Fibroblast of mammary gland (primary cell): ENCODE measurements at places on chromosomes 1 and 21.

- peak; percentile 8 for DNase-seq
Measured at GRCh38 chr1:10755970-10756521, 40.4 kb downstream of the CASZ1 start.

GRCh38 chr21:31804008-31804394, 68.8 kb upstream of the HUNK start:
- DNase-seq = no peak

GRCh38 chr1:74623716-74624115, 49.9 kb downstream of the ERICH3 start:
- DNase-seq = no peak

GRCh38 chr1:219312967-219313366, 139.3 kb downstream of the LYPLAL1 start:
- DNase-seq = peak; percentile 88

- DNase-seq = peak; percentile 64
Measured at GRCh38 chr1:180881806-180882509, 30.7 kb upstream of the KIAA1614 start.

DNA sequence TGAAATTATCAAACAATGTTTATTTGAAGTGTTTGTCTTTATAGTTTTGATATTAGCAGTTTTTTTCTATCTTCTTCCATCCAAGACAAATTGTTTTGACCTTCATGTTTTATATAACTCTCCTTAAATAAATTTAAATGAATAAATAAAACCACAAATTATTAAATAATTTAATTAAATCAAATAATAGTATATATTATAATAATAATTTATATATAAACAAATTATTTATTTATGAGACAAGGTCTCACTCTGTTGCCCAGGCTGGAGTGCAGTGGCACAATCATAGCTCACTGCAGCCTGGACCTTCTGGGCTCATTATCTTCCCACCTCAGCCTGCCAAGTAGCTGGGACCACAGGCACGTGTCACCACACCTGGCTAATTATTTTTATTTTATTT, 12.4 kb upstream of the PWP2 start:
- no peak for DNase-seq

DNA sequence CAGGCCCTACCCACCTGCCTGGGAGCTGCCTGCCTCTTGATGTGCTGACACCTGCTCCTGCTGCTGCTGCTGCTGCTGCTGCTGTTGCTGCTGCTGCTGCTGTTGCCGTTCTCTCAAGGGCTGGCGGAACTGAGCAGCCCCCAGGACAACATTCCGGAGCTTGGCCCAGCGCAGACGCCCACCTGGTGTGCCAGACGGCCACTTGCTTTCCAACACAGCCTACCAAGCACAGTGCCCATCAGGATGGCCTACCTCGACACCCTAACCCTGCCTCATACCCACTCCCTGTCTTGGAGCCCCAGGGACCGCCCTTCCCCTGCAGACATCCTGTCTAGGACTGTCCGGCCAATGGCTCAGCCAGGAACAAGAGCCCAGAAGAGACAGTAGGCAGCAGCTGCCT, 11.8 kb downstream of the DENND4B start:
- DNase-seq = no peak

GRCh38 chr1:36502616-36503015, 19.9 kb upstream of the CSF3R start:
- DNase-seq = no peak

DNA sequence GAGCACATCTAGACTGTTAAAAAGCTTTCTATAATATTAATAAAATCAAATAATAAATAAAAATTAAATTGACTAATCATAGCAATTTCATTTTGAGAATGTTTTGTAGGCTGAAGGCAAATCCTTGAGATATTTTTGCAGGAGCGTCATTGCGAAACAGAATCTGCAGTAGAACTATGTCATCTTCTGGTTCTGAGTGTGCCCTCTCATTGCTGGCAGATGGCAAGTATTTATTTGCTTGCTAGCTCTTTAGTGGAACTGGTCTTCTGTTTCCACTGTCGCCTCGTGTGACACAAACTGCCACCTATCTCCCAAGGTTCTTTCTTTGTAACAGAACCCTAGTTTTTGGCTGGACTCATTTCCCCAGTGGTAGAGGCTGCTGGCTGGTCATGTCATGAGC, 19.0 kb upstream of the IRF2BP2 start:
- DNase-seq = peak; percentile 33

DNA sequence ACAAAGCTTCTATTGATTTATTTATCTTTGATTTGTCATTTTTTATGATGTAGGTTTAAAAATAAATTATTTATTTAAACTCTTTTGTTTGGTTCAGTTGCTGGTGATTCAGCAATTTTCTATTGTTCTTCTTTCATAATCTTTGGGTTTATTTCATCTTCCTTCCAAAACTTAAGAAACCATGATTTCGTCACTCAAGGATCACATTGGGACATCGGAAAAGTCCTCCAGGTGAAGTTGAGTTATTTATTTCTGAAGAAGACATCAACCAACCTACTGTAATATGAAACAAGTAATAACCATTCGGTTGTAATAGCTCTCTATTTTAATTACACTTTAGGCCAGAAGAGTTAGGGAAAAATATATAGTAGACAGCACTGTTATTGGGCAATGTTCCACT, 23.0 kb upstream of the WLS start:
- no peak for DNase-seq

DNA sequence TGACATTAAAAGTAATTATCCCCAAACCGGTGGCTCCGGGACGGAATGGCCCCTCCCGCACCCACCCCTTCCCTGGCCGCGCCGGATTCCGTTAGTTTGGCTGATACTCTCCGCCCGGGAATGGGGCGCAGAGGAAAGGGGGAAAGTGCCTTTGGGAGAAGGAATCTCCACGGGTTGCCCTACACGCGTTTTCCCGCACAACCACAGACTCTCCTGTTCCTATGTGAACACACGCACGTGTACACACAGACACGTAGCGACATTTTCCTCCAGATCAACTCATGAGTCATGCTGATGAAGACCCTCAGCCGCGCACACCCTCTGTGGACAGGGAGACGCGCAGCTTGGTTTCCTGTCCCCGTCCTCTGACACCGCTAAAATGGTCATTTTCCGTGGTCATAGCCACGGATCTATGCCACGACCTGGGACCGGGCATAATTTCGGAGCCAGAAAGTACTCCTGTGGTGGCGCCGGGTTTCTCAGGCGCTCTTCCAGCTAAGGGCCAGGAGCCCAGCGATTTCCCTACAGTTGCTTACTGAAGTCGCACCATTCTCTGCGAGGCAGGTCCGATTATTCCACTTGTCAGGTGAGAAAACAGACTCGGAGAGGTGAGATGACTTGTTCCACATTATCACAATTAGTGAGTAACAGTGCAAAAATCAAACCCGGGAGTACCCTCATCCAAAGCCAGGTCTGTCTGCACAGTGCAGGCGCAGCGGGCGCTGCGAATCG, 4.0 kb upstream of the DMRTA2 start:
- DNase-seq = no peak

DNA sequence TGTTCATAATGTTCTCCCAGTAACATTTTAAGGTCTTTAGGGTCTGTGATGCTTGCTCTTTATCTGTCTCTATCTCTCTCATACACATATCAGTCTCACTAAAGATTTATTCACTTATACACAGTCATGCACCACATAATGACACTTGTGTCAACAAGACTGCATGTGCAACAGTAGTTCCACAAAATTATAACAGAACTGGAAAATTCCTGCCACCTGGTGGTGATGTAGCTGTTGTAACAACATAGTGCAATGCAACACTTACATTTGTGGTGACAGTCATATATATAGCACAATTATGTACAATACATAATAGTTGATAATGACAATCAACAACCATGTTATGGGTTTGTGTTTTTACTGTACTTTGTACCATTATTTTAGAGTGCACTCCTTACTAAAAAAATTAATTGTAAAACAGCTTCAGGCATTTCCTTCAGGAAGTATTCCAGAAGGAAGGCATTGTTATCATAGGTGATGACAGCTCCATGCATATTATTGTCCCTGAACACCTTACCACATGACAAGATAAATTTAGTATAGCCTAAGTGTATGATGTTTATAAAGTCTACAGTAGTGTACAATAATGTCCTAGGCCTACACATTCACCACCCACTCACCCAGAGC, 8.1 kb downstream of the TDRD5 start:
- peak; percentile 38 for DNase-seq

GRCh38 chr1:192808518-192809306, at the start of gene RGS2:
Gene RGS2 (plus strand): TSS chr1:192809039. CDS start chr1:192809072, 33 bp downstream.
- DNase-seq = peak; percentile 89

- DNase-seq = no peak
Measured at GRCh38 chr1:110684491-110684890, 9.8 kb upstream of the KCNA3 start.

GRCh38 chr21:18026359-18026758, 207.2 kb upstream of the C21orf91 start:
- DNase-seq = no peak

GRCh38 chr1:31570906-31571305, 5.4 kb upstream of the TINAGL1 start:
- peak; percentile 22 for DNase-seq

DNA sequence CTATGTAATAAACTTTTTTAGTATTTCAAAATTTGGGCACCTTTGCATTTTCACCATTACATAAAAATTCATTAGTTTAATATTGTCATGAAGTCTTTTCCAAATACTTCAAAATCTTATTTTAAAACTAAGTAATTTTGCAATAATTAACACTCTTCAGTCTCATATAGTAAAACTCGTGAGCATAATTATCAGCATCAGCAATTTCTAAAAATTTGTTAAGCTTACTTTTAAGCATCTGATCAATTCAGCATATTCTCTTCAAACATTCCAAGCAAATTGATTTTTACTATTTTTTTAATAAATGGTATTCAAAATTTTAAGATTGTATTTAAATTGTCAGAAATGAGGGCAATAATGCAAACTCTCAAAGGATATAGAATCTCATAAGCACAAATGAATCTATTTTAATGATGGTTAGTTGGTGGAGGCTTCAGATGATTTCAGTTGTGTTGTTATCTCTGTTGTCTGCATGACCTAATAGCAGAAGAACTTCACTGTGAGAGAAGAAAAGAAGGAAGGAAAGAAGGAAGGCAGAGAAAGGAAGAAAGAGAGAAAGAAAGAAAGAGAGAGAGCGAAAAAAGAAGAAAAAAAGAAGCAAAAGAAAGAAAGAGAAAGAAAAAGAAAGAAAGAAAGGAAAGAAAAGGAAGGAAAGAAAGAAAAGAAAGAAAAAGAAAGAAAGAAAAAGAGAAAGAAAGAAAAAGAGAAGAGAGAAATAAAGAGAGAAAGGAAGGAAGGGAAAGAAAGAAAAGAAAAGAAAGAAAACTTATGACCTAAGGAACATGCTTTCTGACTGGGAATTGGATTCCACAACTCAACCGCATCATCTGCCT, 860.5 kb downstream of the NCAM2 start:
- no peak for DNase-seq

DNA sequence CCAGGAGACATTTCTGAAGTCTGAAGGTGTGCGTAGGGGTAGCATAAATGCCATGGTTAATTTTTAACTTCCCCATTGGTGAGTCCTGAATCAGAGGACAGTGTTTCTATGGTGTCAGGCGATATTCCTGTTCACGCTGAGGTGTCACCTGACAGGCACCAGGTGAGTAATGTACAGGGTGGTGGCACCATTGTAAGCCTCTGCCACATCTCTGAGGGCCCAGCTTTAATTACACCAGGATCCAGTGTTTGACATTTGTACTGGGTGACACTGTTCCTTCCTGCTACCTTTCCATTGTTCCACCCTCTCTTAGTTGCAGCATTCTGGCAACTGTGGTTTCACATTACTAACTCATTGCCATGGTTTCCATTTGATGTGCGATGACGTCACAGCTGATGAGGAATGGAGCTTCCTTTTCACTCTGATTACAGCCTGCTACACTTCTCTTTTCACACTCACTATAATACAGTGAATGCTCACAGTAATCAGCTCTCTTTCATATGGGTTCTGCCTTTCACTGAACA, 40.6 kb upstream of the MARK1 start:
- DNase-seq = peak; percentile 68

GRCh38 chr1:208347191-208347590, 103.0 kb upstream of the PLXNA2 start:
- DNase-seq = no peak

GRCh38 chr21:45868086-45868485, 113.5 kb upstream of the COL6A1 start:
- DNase-seq = no peak

DNA sequence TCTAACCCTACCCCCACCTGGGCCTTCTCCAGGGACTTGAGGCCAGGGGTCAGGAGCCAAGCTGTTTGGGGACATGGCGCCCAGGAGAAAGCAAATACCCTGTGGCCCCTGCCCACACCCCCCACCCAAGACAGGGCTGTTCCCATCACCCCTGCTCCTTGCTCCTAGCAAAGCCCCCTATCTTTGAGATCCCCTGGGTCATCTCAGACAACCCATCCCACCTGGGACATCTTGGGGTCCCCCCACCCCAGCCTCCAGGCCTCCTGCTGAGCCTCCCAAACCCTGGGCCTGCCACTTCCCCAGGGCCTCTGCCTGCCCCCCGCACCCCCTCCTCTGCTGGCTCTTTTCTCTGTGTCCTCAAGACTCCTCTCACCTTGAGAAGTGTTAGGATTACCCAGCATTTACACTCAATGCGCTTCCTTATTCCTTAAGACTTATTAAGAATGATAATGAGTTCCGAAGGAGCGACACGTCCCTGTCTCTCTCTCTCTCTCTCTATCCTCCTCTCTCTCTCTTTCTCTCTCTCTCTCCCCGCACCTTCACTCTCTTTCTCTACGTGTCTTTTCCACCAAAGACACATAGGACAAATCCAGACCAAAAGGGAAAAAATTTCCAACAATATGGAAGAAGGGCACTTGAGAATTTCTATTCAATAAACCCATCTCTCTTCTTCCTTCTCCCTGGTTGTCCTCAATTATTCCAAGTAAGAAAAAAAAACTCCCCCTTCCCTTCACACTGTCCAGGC, 7.2 kb downstream of the CASZ1 start:
- no peak for DNase-seq

DNA sequence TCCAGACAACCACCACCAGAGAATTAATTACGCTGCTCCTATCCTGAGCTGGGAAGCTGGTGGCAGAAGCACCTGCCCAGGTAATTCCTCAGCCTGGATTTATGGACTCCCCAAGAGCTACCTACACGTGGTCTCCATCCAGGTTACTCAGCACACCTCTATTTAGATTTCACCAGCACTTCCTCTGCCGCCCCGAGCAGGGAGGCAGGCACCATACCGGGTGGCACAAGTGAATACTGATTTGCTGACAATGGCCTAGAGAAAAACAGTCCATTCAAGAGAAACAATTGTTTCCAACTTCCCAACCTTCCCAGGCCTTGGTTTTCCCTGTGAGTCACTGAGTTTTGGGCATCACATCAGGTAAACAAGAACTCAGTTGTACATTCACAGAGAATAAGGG, 134.3 kb downstream of the MATN1 start:
- DNase-seq = no peak

- DNase-seq = peak; percentile 96
Measured at GRCh38 chr1:8822373-8823294, 5.2 kb upstream of the RERE start.

GRCh38 chr1:166953491-166953890, 21.8 kb downstream of the ILDR2 start:
- no peak for DNase-seq

GRCh38 chr1:150281221-150281757, 1.1 kb upstream of the CIART start:
- peak; percentile 71 for DNase-seq
